A549 treated with DMSO at 1 μM for 4 hours (cell line): ENCODE measurements at places on chromosomes 1 and 21. TPM values are rescaled to one million over a fixed set of nuclear protein-coding genes. Genes with fewer than 3 reads are reported as not detected.

VASH2 gene
- total RNA-seq = 3.6 to 4.8 TPM (median 4.5 TPM) in 5 replicates

ELAVL4 gene
- total RNA-seq = not detected in 5 replicates

PAX7 gene
- 0.38 to 0.56 TPM (median 0.42 TPM) in 5 replicates for total RNA-seq

CDCA8 gene
- total RNA-seq = 47.5 to 51.4 TPM (median 48.9 TPM) in 5 replicates

ADGRB2 gene
- 5.7 to 7.7 TPM (median 7.4 TPM) in 5 replicates for total RNA-seq

ANKRD65 gene
- 0.07 to 0.09 TPM in 2 of 5 replicates, not detected in the others for total RNA-seq

WNT9A gene
- 6.6 to 8.9 TPM (median 8.0 TPM) in 5 replicates for total RNA-seq

MAP3K21 gene
- total RNA-seq = 11.7 to 14.2 TPM (median 13.6 TPM) in 5 replicates

C1QB gene
- total RNA-seq = not detected in 5 replicates

TRPM2 gene
- 5.9 to 12.8 TPM (median 9.0 TPM) in 5 replicates for total RNA-seq

AADACL4 gene
- total RNA-seq = not detected in 5 replicates

PTPN22 gene
- total RNA-seq = not detected in 5 replicates

TRIM67 gene
- total RNA-seq = 0.17 to 0.28 TPM (median 0.22 TPM) in 5 replicates

S100A5 gene
- 0.52 to 0.90 TPM (median 0.69 TPM) in 4 of 5 replicates, not detected in the other for total RNA-seq

FHAD1 gene
- 0.33 to 0.79 TPM (median 0.66 TPM) in 5 replicates for total RNA-seq

NTMT2 gene
- total RNA-seq = not detected in 5 replicates

ZNF436 gene
- total RNA-seq = 5.2 to 5.9 TPM (median 5.7 TPM) in 5 replicates

DSTYK gene
- total RNA-seq = 9.1 to 12.2 TPM (median 11.1 TPM) in 5 replicates

KLF17 gene
- 0.18 to 0.64 TPM (median 0.31 TPM) in 5 replicates for total RNA-seq

SELL gene
- total RNA-seq = 0.10 to 0.34 TPM (median 0.26 TPM) in 5 replicates

CLDN8 gene
- total RNA-seq = not detected in 5 replicates

PIGR gene
- 0.23 TPM in 1 of 5 replicates, not detected in the others for total RNA-seq

DIRAS3 gene
- total RNA-seq = 1.1 to 1.5 TPM (median 1.2 TPM) in 5 replicates

RABGAP1L gene
- total RNA-seq = 4.5 to 6.3 TPM (median 5.7 TPM) in 5 replicates

HSPB7 gene
- 0.05 TPM in 1 of 5 replicates, not detected in the others for total RNA-seq

AMY2A gene
- total RNA-seq = not detected in 5 replicates

LSS gene
- 12.8 to 13.5 TPM (median 13.3 TPM) in 5 replicates for total RNA-seq

OR2L3 gene
- not detected in 5 replicates for total RNA-seq

UTP25 gene
- 11.6 to 14.1 TPM (median 13.3 TPM) in 5 replicates for total RNA-seq

SPATA45 gene
- 0.39 TPM in 1 of 5 replicates, not detected in the others for total RNA-seq

CATSPERE gene
- total RNA-seq = 0.05 to 0.23 TPM (median 0.09 TPM) in 4 of 5 replicates, not detected in the other

SH2D2A gene
- 3.9 to 5.1 TPM (median 4.7 TPM) in 5 replicates for total RNA-seq

KRTAP11-1 gene
- not detected in 5 replicates for total RNA-seq

NTRK1 gene
- 0.09 to 0.26 TPM (median 0.17 TPM) in 4 of 5 replicates, not detected in the other for total RNA-seq

MSH4 gene
- 0.02 to 0.07 TPM (median 0.03 TPM) in 3 of 5 replicates, not detected in the others for total RNA-seq

GNG12 gene
- 56.6 to 88.6 TPM (median 74.7 TPM) in 5 replicates for total RNA-seq

CHI3L2 gene
- 0.20 to 0.40 TPM (median 0.31 TPM) in 5 replicates for total RNA-seq

ANGPTL1 gene
- not detected in 5 replicates for total RNA-seq

SELP gene
- total RNA-seq = not detected in 5 replicates

FCRL5 gene
- total RNA-seq = not detected in 5 replicates

DNAI4 gene
- 0.27 to 1.9 TPM (median 0.74 TPM) in 5 replicates for total RNA-seq

PDZK1 gene
- 0.56 to 1.0 TPM (median 0.70 TPM) in 5 replicates for total RNA-seq

GBP6 gene
- not detected in 5 replicates for total RNA-seq

RSPO1 gene
- total RNA-seq = 0.08 to 0.21 TPM (median 0.09 TPM) in 5 replicates

TFAP2E gene
- 0.35 to 0.77 TPM (median 0.47 TPM) in 5 replicates for total RNA-seq

RPAP2 gene
- total RNA-seq = 8.8 to 13.0 TPM (median 12.7 TPM) in 5 replicates

GPBP1L1 gene
- 35.7 to 45.5 TPM (median 41.9 TPM) in 5 replicates for total RNA-seq

USF1 gene
- total RNA-seq = 48.5 to 57.3 TPM (median 53.1 TPM) in 5 replicates

MANEAL gene
- total RNA-seq = 24.1 to 27.2 TPM (median 26.6 TPM) in 5 replicates

COL8A2 gene
- 0.06 to 0.17 TPM (median 0.09 TPM) in 5 replicates for total RNA-seq

PRSS38 gene
- total RNA-seq = not detected in 5 replicates

CFHR1 gene
- 0.10 to 0.39 TPM (median 0.31 TPM) in 4 of 5 replicates, not detected in the other for total RNA-seq

COL11A1 gene
- total RNA-seq = 1.9 to 4.7 TPM (median 2.7 TPM) in 5 replicates
